AG08395 (cell line): ENCODE measurements at places on chromosomes 5 and 9.

DNA sequence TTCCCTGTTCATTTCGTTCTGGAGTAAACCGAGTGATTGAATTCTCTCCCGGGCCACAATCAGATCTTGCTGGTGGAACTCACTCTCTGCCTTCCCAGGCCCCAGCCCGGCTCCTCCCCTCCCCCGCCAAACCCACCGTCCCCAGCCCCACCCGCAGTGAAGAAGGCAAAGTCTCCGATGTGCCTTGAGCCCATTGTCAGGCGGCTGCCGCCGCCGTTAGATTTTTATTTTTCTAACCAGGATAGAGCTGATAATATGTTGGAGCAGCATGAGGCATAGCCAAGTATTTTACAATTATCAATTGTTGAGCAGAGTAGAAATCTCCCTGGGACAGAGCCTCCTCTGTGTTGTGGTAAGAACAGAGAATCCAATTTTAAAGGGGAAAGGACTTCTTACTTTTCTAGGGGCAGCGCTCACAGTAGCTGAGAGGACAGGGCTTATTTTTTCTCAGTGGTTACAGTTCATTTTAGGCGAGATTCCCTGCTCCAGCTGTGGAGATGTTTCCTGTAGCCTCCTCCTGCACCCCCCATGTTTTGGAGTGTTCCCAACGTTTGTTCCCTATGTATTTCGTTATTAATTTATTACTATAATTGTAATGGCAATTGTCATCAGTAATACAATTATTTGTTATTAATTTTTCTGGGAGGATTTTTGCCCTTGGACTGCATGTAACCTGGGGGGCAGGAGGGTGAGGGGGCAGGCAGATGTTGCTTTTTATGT is 1.3 kb downstream of the PSAT1 start:
- DNase-seq: peak; percentile 11

- DNase-seq: no peak
These were observed at the start of gene MZB1 for GRCh38 chr5:139389701-139390638. MZB1 (minus strand) TSS chr5:139389913; CDS start chr5:139389856, 57 bp downstream.

GRCh38 chr9:33659921-33660320 is 135.4 kb upstream of the PRSS3 start:
- no peak for DNase-seq

GRCh38 chr5:176692326-176692725 is 45.0 kb downstream of the TSPAN17 start:
- DNase-seq: no peak
